ENCODE measurements at places on chromosomes 7 and 10. TPM values are rescaled to one million over a fixed set of nuclear protein-coding genes. Genes with fewer than 3 reads are reported as not detected.

The SPAM1 gene
- not detected for total RNA-seq

DNA sequence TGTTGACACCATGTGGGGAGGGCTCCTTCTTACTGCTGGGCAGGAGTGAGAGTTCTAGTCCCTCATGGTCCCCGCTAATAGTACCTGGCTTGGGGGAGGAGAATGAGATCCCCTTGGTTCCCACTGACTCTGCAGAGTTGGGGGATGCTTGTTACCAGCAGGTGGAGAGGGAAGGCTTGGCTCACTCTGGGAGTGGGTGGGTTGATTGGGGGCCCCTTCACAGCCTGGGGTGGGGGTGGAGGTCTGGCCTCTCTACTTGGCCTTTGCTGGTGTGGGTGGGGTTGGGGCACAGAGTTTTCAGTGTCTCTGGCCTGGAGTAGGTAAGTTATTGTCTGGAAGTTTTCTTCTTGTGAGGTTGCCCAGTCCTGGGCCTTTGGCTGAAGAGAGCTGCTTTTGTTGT lies 31.9 kb downstream of the ADCY1 start:
- DNase-seq, result no peak

- no peak for DNase-seq
These were observed 46.7 kb downstream of the PKD1L1 start for GRCh38 chr7:47901542-47901941.

GRCh38 chr10:69407621-69408301 lies 9.0 kb downstream of the TACR2 start:
- no peak for DNase-seq

DNA sequence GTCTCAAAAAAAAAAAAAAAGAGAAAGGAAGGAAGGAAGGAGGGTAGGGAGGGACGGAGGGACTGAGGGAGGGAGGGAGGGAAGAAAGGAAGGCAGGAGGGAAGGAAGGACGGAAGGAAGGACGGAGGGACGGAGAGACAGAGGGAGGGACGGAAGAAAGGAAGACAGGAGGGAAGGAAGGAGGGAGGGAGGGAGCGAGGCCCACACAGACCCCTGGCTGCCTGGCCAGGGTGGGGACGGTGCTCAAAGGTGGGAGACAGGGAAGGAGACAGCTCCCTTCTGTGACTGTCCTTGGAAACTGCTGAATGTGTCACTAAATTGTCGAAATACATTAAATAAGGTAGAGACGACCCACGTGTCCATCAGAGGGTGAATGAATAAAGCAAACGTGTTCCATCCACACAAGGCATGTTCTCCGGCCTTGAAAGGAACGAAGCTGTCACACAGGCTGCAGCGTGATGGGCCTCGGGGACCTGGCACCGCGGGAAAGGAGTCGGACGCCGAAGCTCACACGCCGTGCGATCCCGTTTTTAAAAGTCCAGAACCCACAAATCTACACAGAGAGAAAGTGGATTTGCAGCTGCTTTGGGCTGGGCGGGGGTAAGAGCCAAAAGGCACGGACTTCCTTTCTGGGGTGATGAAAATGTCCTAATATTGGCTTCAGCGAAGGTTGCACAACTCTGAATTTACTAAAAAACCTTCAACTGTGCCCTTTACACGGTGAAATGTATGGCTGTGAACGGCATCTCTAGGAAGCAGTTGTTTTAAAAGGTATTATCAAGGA lies 23.3 kb downstream of the ADAP1 start:
- DNase-seq, result peak; percentile 41

DNA sequence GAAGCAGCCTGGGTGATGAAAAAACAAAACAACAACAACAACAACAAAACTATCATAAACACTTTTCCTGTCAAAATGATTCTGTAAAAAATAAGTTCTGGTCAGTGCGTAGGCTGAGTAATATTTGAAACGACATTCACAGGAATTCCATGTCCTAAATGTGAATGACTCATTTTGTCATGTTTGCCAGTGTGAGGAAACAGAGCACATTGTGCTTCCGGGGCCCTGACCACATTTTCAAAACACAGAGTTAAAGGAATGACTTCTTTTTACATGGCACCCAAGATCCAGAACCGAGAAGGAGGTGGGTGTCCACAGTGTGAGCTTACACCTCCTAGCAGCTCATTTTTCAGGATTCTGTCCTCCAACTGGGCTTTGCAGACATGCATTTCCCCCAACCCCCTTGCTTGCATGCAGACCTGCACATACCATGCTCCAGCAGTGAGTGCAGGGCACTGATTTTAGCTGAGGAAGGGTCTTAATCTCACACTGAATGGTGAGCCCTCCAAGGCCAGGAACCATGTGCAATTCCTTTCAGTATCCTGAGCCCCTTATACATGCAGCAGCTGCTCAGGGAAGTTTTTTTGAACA lies 3.0 kb downstream of the CLRN3 start:
- no peak for DNase-seq
